Activated CD4-positive, alpha-beta T cell treated with anti-CD3 and anti-CD28 coated beads for 4 hours (primary cell): ENCODE measurements at places on chromosomes 2 and 18.

DNA sequence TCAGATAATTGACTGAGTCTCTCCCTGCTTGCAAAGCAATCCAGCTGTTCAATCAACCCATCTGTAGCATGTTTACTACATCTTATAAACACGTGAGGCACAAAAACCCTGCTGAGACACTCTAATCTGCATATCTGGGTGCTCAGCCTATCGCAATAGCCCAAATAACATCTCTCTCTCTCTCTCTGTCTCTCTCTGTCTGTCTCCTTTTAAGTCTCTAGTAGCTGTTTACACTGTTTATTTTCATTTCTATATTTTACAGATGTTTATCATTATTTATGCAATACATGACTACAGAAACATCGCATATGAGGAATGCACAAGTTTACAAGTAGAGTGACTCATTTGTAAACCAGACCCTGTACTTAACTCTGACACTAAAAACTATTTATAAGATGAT is 422.1 kb upstream of the DSEL start:
- DNase-seq = no peak

GRCh38 chr2:61135510-61135909 is 26.5 kb upstream of the C2orf74 start:
- no peak for DNase-seq

GRCh38 chr2:27162151-27163121 is 13.6 kb downstream of the TCF23 start:
- no peak for DNase-seq

DNA sequence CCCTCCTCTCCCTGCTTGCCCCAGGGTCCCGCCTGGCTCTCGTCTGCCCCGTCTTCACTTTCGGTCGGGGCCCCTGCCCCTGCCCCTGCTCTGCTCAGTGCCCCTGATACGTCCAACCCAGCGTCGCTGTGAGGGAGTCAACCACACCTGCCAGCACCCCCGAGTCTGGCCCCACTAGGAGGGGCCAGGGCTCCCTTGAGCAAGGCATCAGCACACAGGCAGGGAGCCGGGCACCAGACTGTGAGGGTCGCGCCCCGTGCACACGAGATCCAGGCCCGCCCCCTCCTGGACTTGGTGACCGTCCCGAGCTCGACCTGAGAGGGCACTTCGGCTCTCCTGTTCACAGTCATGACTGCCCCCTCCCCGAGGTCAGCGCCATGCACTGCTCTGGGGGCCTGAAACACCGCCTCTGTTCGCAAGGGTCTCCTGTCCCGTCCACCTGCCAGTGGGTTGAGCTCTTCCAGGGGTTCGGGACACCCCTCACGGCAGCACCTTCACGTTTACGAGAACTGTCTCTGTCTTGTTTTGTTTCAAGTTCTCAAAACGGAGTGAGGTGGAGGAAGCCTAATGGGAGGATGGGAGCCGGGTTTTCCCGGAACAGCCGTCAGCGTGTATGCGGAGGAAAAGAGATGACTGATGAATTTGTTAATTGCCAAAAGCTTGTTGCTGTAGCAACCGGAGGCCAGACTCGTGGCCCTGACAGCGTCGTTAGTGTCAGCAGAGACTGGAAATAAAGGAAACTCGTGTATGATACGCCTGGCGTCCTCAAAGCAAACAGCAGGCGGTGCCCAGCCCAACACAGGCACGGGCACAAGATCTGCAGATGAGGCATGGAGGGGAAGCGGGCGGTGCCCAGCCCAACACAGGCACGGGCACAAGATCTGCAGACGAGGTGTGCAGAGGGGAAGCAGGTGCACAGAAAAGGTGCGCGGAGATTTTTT is 48.2 kb upstream of the KCNG2 start:
- no peak for DNase-seq

DNA sequence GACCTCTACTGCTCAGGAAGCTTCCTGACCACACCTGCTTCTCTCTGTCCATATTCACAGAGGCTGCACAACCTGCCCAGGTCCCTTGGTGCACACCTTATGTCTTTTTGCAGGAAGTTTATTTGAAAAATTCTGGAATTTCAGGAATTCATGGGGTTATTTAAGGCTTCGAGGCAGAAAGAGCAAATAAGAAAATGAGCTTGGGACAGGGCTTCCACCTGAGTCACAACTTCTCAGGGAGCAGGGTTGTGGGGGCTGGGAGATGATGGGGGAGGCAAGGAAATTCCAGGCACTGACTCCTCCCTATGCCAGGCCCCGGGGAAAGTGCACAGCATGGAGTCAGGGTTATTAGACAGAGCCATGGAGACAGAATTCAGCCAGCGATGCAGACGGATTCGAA is 57.7 kb downstream of the INHBB start:
- DNase-seq = no peak

DNA sequence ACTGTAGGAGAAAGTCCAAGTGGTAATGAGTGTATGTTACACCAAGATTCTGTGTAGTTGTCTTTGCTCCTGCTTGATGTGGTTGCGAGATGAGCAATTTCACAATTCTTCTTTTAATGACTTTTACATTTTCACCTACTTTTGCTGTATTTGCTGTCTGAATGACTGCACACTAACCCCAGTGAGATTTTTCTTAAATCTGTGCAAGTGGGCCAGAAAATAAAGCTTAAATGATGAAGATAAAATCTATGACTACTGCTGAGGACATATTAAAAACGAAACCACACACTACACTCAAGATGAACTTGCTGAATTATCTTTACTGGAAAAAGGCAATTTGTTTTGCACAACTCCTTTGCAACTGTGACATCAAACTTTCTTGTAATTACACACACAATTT is 4.1 kb downstream of the LDAH start:
- DNase-seq = no peak

DNA sequence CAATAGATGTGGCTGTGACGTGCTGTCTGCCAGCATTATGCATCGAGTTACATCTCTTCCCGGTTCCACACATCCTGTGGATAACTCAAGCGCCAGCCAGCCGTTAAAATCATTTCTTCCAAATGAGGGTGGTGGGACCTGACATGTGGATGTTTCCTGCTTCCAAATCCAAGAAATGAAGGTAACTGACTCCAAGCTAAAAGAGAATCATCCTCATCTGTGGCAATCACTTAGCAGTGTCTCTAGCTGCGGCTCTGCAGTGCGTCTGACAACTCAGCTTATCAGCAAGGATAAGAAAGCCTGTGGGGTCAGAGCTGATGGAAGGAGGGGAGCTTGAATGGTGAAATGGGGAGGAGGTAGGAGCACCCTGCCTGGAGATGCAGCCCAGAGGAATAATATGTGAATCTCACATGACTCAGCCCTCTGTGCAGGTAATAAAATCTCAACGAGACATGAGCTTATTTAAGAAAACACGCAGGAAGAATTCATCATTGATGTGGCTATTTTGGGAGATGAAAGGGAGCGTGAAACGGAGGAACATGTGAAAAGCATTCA is 382.2 kb upstream of the TRIB2 start:
- DNase-seq = no peak

DNA sequence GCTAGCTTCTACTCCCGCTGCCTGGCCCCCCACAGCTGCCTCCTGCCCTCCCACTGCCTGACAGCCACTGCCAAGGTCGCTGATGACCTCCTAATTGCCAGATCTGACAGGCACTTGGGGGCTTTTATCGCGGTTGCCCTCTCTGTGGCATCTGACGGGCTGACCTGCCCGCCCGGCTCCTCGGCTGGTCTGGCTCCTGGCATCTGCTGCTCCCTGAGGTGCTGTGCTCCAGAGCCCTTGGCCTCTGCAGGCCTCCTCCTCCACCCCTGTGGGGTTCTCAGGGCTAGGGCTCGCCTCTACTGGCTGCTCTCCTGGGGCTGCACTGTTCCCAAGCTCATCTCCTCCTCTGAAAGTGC is 43.1 kb downstream of the INHBB start:
- no peak for DNase-seq

GRCh38 chr2:25690058-25690457 is 16.7 kb upstream of the DTNB start:
- DNase-seq = no peak

GRCh38 chr2:831622-832021 is 119.0 kb upstream of the SNTG2 start:
- DNase-seq = no peak

DNA sequence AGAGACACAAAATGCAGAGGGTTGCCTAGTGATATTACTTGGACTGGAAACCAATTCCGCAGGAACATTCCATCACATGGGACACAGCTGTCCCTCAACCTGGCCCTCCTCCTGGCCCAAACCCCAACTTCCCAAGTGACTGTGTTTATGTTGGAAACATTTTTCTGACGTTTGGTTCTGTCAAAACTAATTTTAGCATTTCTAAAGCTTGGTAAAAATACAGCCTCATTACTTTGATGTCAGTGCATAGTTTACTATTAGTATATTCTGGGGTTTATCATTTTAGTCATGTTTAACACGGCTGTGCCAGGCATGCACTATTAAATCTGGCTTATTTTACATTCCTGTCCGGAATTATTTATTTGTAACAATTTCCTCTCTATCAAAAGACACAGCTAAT is 69.9 kb downstream of the GLI2 start:
- DNase-seq = no peak

DNA sequence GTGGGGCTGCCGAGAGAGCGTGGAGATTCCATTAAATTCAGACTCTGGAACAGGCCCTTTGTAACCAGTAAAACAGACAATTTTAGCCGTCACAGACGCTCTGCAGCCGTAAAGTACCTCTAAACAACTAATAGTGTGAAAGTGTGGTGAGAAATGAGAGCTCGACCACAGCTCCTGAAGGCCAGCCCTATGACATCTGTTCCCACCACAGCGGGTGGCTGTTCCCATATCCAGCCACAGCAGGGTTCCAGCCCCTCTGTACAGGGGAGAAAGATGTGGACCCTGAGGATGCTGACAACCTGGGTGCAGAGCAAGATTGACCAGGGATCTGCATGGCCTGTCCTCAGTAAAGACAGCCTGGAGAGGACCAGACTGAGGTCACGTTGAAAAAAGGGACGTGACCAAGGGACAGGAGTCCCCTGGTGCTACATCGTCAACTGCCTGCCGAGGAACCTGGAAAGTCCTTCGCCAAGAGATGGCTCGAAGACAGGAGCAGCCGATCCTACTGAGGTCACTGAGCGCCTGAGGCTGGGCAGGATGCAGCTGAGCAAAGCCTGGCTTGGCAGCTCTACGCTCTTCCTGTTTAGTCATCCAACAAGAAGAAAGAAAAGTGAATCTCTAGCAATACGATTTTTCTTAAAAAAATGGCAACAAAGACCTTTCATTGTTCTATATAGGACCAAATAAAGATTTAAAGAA is 831.7 kb downstream of the RNF144A start:
- DNase-seq = no peak

DNA sequence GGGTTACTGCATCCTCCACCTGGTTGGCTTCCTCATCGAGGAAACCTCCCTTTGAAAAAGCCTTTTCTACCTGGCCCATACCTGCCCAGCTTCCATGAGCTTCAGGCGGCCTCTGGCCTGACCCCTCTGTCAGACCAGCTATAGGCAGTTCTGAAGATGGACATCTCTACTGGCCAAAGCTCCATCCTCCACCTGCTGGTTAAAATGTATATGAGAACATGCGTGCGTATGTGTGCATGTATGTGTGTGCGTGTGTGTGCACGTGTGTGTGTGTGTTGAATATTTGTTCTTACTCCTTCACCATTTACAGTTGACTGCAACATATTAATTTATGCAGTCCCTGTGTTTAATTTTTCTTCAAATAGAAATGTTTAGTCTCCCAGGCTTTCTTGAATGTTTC is 642.4 kb upstream of the RAB6C start:
- DNase-seq = no peak

DNA sequence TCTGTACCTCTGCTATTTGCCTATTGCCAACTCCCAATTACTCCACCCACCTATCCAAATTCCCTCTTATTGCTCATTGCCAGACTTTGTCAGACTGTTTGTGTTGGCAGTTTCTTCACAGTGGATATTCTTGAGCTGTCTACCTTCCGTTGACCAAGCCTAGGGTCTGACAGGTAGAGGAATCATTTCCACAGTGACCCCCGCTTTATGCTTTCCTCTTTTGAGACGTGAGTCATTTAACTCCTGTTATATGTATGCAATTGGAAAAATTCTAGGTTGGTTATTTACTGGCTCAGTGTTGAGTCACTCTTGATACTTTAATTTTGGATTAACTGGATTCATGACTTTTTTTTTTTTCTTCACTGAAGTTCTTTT is 187.7 kb downstream of the IRS1 start:
- DNase-seq = no peak

GRCh38 chr2:124501575-124502152 is 476.6 kb downstream of the CNTNAP5 start:
- no peak for DNase-seq

DNA sequence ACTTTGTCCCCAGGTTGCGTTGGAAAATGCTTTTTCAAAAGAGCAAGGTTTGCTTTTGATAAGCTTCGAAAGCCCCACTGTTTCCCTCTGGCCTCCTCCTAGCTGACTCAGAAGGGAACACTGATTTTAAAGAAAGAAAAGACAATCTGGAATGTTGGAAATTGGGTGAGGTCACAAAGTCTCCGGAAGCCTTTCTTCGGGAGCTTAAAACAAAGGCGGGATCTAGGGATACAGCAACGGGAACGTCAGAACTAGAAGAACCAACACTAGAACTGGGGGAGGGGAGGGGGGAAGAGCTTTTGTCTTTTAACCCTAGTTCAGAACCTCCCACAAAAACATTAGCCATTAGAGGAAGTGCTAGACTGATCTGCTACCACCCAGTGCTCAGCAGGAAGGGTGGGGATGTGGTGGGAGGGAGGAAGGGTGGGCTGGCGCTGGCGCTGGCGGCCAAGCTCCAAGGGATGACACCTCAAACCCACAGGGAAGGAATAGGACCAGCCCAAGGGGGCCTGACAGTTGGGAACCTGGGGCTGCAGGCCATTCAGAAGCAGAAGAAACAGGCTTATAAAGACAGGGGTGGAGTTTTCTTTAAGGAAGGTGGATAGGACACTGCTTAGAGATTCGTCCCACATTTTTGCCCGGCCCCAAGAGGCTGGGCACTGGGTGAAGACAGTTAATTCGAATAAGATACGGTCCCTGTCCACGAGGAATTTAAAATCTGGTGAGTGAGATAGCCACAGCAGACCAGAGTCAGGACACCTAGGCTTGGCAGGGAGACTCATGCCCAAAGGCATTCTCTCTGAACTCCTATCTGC is 1.7 kb downstream of the TMSB10 start:
- no peak for DNase-seq

GRCh38 chr2:29446847-29447246 is 331.6 kb downstream of the CLIP4 start:
- no peak for DNase-seq

- no peak for DNase-seq
Measured at GRCh38 chr2:183597841-183598240, 473.6 kb downstream of the NUP35 start.

DNA sequence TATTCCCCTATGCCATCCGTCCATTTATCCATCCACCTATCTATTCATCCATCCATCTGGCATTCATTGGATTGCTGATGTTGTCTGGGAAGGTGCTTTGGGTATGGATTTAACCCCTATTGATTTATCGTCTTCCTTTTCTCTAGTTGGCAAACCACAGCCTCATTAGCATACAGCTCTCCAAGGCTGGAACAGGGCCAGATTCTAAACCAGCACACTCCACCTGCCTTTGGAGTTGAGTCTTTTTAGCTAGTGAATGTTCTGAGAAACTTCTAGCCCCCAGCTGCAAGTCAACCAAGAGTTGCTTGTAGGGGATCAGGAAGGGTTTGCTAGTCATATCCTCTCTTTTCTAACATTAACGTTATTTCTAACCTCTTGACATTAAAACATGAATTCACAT is 90.7 kb downstream of the NRP2 start:
- DNase-seq = no peak

- DNase-seq = no peak
Measured at GRCh38 chr18:22394428-22394827, 23.3 kb downstream of the CTAGE1 start.
